NCI-H1105 treated with DMSO at 0.1 percent for 48 hours (cell line): ENCODE measurements at places on chromosomes 6 and 20.

DNA sequence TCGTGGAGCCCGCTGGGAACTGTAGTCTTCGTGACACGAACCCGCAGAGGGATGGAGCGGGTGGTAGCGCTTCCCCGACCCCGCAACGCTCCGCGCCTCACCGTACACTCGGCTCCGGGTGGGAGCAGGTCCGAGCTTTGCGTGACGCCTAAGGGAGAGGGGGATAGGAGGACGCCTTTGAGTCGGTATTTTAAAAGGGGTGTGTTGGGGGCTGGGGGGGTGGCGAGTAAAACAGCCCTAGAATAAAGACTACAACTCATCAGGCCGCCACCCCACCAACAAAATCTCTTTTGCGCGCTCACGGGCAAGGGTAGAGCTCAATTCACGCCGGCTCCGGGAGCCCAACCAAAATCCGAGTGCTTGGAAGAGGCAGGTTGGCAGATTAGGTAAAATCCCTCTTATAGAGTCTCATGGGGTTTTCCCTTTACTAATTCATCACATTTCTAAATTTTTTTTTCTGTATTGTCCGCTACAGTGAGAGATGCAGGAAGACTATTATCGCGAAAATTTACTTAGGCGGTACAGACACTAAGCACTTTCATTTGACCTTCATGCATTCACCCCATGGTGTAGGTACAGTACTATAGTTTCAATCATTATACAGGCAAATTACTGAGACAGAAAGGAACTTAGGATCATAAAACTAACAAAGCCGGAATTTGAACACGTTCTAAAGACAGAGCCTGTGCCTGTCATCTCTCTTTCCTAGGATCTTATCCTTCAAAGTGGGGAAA is 706 bp upstream of the SNX14 start:
- DNase-seq = peak; percentile 54

GRCh38 chr6:166959911-166960608 is 3.7 kb upstream of the RNASET2 start:
- DNase-seq = no peak

DNA sequence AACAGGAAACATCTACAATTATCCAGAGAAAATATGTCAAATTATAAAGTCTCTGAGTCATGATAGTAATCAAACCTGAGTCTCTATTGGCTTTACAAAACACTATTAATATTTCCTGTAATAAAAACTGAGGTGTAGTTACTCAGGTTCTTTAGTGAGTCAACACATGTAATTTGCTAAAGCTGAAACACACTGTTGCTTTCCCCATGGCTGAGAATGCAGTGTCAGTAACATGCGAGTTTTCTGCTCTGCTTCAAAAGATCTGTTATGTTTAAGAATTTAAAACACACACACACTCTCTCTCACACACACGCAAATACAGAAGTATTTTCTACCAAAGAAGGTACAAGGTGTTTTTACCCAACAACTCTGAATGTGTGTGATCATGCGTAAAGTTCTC is 38.6 kb downstream of the ATXN1 start:
- no peak for DNase-seq

DNA sequence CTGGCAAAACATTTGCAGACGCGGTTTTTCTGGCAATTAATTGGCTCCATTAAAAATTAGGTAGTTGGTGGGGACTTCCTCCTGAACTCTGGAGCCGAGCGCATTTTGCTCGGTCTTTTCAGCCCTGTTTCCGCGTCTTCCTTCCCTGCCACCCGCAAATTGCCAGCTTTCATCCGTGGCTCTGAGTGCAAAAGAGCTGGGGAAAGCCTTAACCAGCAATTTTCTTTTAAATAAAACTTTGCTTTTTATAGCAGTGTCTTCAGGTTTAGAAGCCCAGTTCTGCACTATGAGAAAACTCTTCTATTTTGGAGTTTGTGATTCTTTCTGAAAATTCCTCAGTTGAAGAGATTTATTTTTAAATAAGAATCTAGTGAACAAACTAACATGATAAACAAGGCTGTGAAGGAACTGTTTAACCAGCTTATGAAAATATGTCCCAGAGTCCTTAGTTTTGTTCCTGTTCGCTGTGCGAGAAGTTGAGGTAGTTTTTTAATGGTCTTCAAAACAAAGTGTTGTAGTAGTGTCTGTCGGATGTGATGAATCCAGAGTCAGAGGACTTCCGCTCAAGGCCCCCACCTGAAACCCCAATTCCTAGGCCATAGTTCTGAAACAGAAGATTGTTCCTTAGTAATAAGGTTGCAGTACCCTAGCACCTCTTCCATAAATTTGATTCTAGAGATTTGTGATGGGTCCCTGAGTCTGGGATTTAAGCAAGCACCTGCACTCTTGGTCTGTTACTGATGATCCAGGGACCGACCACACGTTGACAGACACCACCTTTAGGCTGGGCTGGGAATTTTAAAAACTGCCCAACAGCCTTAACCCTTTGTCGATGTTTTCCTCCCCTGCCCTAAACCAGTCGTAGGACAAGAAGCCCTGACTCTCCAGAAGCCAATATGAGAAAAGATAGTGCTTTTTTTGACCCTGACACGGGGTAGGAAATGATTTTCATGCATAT is 950 bp downstream of the KCTD20 start:
- peak; percentile 24 for DNase-seq

GRCh38 chr6:331622-332521 is 39.6 kb downstream of the DUSP22 start:
- DNase-seq = no peak

- DNase-seq = no peak
Observed at GRCh38 chr6:41344876-41345275, 9.5 kb downstream of the NCR2 start.

GRCh38 chr6:140061110-140062042 is 686.9 kb upstream of the CITED2 start:
- no peak for DNase-seq

DNA sequence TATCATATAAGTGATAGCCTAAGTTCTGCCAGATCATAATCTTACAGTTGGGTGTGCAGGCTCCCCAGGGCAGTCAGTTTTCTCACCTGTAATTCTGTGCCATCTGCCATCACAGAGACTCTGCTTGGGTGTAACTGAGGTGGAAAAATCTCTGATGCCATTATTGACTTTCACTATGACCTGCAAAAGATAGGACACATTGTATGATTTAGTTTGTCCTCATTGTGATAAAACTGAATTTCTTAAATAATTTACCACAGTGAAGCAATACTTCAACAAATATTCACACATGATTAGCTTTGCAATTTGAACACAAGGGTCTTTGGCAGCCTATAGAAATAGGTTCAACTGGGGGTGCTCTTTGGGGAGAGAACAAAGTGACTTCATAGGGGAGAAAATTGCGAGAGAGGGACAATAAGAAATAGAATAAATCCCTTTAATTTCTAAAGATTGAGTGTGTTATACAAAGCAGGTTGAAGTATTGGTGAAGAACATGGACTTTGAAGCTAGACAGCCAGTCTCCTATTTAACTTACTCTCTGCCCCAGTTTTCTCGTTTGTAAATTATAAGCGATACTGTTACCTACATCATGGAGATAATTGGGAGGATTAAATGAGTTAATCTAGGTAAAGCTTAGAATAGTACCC is 27.3 kb downstream of the FAM229B start:
- no peak for DNase-seq

- no peak for DNase-seq
Observed at GRCh38 chr6:74976701-74977100, 229.2 kb downstream of the COL12A1 start.

- no peak for DNase-seq
Observed at GRCh38 chr20:57879779-57880570, 170.2 kb upstream of the PMEPA1 start.

DNA sequence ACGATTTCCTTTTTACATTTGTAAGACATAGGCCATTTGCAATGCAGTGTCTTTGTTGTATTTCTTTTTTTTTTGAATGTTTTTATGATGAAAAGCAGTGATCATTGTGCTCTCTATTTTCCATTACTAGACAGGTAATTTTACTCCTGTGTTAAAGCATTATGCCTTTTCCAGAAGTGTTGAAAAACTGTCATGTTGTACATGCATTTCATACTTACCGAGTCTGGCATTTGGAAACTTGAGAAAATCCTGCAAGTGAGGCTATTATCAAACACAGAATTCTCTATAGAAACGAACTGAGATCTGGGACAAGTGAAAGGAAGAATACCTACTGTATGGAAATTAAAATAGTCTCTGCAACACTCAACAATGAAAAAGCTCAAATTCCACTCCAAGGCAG is 78.6 kb upstream of the CNR1 start:
- DNase-seq = no peak
